ENCODE measurements at places on chromosomes 4 and X.

GRCh38 chrX:23919706-23920320, 12.0 kb downstream of the CXorf58 start:
- no peak for DNase-seq

GRCh38 chrX:19560611-19561010, 45.3 kb upstream of the MAP3K15 start:
- no peak for DNase-seq

DNA sequence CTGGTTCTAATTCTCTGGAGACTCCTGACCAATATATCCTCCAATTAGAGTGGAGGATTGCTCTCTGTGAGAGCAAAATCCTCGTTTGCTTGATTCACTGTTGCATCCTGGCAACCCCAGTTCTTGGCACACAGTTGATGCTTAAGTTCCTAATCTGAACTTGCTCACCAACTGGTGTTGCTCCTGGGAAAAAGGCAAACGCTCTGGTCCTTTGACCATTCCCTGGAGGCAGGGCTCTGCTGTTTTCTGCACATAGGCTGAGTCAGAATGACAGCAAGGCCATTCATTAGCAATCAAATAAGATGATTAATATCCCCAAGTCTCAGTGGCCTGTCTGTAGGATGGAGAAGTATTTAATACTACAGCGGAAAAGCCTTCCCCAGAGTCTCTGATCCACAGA, 172.7 kb upstream of the TBC1D9 start:
- DNase-seq: no peak

DNA sequence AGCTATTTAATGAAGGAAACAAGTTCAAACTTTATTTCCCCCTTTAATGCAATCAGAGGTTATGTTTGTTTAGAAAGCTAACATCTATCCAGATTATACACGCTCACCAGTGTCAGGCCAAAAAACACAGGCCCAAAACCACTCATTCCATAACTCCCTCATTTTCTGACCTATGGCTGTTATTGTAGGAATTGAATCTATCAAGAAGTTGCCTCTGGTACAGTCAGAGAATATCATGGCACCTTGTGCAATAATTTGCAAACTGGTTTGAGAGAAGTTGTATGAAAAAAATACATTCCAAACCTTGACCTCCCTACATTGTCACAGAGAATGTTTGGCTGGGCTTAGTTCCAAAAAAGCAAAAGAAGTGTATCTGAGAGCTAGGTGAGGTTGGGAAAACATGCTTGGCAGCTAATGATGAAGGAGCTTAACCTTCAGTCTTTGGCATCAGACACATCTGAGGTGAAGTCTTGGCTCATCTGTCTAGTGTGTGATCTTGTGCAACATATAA, 591.0 kb downstream of the ANKRD50 start:
- DNase-seq: no peak

GRCh38 chrX:100447655-100448397, 37.8 kb upstream of the PCDH19 start:
- DNase-seq: no peak

- no peak for DNase-seq
These were observed 6.9 kb upstream of the CLOCK start for GRCh38 chr4:55553441-55554201.

- no peak for DNase-seq
These were observed 306.6 kb downstream of the STK32B start for GRCh38 chr4:5357870-5358269.

DNA sequence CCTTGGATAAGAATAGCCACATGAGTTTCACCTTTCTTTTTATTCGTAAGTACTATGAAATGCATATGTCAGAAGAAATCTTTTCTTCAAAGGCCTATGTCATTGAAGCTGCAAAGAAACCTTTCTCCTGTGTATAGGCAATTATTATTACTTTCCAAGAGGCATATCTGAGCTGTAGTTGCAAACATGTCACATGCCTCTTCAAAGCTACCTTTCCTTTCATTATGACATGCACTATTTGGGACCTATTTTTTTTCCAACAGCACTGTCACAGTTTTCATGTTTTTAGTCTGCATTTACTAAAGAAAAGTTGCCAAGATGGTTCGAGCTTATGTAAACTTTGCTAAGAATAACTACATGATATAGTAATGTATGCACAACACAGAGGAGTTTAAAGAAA, 548.8 kb upstream of the GALNT7 start:
- DNase-seq: no peak

DNA sequence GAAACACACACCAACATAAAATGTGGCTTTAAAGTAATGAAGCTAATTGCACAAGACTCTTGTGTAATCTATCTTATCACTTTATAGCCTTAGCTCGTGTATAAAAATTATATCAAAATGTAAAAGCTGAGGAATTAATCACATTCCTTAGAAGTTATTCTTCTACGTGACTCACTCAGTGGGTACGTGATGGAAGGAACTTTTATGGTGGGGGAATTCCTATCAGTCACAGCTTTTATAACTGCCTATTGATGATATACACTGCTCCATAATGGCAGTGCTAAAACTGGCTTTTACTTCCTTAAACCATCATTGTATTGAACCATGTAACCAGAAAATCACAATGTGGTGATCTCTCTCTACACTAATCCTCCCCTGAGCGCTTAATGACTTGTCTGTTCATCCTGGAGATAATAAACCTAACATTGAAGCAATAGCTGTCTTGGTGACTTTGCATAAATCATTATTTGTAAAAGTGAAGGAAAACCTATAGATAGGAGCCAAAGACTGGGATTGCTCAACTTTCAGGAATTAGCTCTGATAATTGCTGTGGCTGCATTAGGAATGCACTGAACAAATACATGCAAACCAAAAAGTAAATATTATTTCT, 276.7 kb downstream of the GBA3 start:
- no peak for DNase-seq

- no peak for DNase-seq
These were observed 74.1 kb upstream of the WDR44 start for GRCh38 chrX:118271775-118272174.

DNA sequence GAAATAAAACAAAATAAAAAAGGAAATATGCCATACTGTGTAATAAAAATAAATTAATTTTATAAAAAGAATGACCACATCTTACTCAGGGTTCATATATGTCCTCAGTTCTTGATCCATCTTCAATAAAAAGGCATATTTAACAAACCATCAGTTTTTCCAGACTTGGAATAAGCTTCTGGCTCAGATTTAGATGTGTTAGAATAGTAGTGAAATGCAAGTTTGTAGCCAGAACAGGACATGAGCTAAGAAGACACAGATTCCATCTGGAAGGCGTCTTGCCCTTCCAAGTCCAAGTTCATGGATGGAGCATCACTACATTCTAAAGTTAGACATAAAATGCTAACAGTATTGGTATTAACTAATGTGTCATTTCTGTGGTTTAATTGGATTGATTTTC, 10.3 kb upstream of the LSM6 start:
- DNase-seq: no peak

DNA sequence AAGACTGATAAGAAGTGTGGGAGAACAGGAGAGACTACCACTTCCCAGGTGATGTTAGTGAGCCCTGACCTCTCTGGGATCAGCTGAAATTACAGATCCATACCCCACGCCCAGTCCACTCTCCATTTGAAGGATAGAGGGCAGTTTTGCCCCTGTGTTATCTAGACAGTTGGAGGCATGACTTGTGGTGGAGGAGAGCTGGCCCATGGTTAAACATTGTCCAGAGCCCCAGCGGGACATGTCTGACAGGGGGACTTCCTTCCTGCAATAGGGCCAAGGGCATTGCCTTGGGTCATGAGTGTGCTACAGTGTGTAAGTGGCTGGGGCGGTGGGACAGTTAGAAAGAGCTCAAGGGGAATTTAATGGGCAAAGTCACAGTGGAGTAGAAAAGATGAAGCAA, 181.1 kb downstream of the MID1IP1 start:
- DNase-seq: no peak

DNA sequence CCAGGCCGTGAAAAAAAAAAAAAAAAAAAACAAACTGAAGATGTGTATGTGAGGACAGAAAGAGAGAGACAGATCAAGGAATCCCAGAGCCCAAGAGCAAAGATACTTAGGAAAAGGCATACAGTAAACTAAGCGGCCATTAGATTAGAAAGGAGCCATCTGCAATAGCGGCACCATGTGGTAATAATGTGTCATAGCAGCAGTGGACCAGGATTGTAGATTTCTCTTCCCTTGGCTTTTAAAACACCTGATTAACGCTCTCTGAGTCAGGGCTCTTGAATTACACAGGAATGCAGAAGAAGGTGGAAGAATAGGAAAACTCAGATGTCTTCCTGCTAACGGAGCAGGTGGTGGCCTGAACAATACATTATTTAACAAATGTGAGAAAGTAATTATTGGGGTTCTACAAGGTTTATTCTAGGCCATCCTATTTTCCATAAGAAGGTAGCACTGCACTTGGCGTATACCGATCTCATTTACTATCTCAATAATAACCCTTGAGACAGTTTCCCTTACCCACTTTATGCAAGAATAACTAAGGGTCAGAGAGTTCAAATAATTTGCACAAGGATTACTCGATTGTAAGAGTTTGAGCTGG, 182.7 kb downstream of the KCNIP4 start:
- DNase-seq: no peak

- DNase-seq: no peak
These were observed 95.7 kb downstream of the SH3RF1 start for GRCh38 chr4:169175035-169175434.

- no peak for DNase-seq
These were observed 71.3 kb upstream of the PDHA1 start for GRCh38 chrX:19272452-19272851.

All from stimulated activated CD8-positive, alpha-beta memory T cell treated with anti-CD3 and anti-CD28 coated beads, Interleukin-7, amount 100 ng/mL, for 1 hour (primary cell).